ENCODE measurements at places on chromosomes 5 and 9. TPM values are rescaled to one million over a fixed set of nuclear protein-coding genes. Genes with fewer than 3 reads are reported as not detected.

DNA sequence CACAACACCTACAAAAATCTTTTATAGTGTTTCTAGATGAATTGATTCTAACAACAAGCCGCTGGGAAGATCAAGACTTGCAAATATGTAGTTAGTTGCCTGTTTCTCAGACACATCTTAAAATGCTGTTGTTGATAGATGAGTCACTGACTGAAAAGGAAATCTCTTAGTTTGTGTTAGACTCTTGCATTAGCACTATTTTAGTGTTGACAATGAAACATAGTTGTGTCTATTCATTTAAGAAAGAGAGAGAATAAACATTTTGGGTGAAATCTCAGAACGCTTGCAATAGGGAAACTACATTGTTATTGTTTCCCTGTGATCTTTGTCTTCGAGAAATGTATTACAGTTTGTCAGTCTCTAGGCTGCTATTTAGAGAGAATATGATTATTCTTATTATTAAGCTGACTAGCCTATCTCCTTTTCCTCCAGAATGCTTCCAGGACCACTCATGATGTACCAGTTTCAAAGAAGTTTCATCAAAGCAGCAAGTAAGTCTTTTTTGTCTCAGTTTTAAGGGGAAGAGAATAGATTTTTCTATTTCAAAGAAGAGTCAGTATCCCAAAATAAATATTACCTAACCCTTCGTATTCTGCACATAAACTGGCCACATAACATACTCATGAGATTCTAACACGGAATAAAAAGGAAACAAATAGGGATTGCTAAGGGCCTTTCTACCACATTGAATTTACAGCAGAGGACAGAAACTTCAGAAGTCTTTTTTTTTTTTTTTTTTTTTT lies 285.6 kb downstream of the ARHGAP26 start:
- no peak for DNase-seq
- peaks cover 51% of the 10 kb centered on the region for H3K36me3 ChIP-seq
- H3K4me1 ChIP-seq: peaks cover 32% of the 10 kb centered on the region

DNA sequence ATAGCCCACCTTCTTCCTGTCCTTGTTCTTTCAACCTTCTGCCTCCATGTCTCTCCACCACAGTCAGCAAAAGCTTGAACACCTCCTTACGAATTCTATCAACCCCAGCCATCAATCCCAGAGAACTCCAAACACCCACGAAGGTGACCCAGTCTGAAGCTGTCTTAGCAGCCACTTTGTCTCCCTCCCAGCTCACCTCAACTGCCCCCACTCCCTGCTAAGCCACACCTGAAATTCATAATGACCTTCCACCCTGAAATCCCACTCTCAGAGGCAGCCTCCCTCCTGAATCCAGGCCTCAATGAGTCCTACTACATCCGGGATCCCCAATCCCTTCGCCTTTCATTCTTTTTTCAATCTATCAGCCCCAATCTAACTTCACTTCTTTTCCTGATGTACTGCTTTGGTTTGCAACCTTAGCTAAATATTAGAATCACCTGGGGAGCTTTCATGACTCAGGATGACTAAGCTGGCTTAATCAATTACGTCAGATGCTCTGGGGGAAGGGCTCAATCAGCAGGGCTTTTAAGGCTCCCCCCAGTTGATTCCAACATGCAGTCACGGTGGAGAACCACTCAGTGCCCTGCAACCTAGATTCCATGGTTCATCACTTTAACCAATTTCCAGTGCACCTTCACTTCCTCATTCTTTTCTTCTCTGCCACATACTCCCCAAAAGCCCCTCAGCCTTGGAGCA lies 32.2 kb downstream of the BHMT start:
- no peak overlapping the region for H3K4me3 ChIP-seq
- H3K36me3 ChIP-seq: no peaks in the 10 kb centered on the region
- H3K27ac ChIP-seq: no peak overlapping the region
- DNase-seq: no peak

DNA sequence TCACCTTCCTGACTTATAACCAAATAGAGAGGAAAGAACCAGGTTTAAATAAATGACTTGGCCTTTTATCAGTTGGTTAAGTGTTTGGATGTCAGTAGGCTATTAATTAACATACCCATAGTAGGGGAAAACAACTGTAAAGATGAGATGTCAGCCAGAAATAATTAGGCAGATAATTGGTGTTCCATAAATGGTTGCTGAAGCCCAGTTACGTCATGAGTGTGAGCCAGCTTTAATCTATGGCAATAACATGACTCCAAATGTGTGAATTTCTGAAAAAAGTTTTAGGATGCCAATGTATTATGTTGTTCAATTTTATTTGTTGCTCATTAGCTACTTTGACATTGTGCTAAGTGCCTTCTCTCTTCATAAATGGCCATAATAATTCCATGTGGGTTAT lies 180.5 kb downstream of the FBXL7 start:
- no peaks in the 10 kb centered on the region for H3K36me3 ChIP-seq
- H3K27ac ChIP-seq: no peak overlapping the region
- no peaks in the 10 kb centered on the region for H3K27me3 ChIP-seq

DNA sequence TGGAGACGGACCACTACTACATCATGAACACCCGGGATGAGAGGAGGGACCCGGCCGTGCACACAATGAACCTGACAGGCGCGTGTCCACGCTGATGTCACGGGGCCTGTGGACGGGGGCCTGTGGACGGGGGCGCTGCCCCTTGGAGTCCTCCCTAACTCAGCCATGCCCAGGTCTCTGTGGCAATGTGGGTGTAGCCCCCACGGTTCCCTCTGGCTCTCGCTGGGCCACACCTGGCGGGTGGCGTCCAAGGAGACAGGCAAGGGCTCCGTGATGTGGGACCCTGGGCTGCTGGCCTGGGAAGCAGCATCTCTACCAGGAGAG lies 22.1 kb downstream of the PAEP start:
- no peak overlapping the region for H3K4me3 ChIP-seq
- no peak overlapping the region for H3K27ac ChIP-seq
- DNase-seq: no peak
- H3K4me1 ChIP-seq: no peaks in the 10 kb centered on the region

GRCh38 chr5:20276061-20276958 lies 288.3 kb upstream of the CDH18 start:
- no peak overlapping the region for H3K4me3 ChIP-seq
- DNase-seq: no peak
- H3K27me3 ChIP-seq: no peaks in the 10 kb centered on the region
- H3K36me3 ChIP-seq: no peaks in the 10 kb centered on the region

Gene SLC6A19
- total RNA-seq: not detected

Gene PKD2L2
- total RNA-seq: not detected

Gene GARIN3
- not detected for total RNA-seq

Measured in activated CD4-positive, alpha-beta T cell treated with anti-CD3 and anti-CD28 coated beads, Interleukin-2, amount 10 ng/mL, durations not matched to agents 7 days and 5 days (primary cell).